HepG2 (cell line): ENCODE measurements at places on chromosomes 4 and X. TPM values are rescaled to one million over a fixed set of nuclear protein-coding genes. Genes with fewer than 3 reads are reported as not detected.

DNA sequence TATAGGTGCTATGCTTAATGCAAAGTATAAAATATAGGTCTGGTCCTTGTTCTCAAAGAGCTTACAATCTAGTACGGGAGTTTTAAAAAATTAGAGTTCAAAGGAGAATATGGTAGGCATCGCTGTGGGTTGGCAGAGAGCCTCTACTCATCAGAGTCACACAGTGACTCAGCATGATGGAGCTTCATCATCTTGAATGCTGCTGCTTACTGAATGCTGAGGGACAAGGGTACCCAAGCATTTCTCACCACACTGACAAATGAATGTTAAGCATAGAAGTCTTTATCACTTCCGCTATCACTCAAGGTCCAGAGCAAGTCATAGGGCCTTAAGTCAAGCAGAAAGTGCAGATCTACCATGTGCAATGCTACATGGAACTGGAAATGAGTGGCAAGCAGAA, 268.6 kb upstream of the IGFBP7 start:
- no peaks in the 10 kb centered on the region for H3K36me3 ChIP-seq
- no peak overlapping the region for H3K27ac ChIP-seq
- H3K27me3 ChIP-seq = no peaks in the 10 kb centered on the region
- DNase-seq = no peak

DNA sequence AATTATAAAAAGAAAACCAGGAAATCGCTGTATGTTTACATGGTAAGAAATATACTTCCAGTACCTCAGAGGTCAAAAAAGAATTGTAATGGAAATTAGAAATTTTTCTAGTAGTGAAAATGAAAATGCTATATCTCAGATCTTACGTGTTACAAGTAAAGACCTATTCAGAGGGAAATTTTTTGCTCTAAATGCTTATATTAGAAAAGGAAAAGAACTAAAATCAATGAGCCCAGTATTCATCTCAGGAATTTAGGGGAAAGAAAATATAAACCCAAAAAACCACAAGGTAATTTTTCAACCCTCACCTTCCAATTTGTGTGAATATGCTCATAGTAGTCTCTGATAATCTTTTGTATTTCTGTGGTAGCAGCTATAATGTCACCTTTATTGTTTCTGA, 145.6 kb downstream of the RAP1GDS1 start:
- H3K4me1 ChIP-seq = no peaks in the 10 kb centered on the region
- H3K36me3 ChIP-seq = no peaks in the 10 kb centered on the region
- no peak for DNase-seq
- H3K4me3 ChIP-seq = no peak overlapping the region
- no peak overlapping the region for H3K27ac ChIP-seq

DNA sequence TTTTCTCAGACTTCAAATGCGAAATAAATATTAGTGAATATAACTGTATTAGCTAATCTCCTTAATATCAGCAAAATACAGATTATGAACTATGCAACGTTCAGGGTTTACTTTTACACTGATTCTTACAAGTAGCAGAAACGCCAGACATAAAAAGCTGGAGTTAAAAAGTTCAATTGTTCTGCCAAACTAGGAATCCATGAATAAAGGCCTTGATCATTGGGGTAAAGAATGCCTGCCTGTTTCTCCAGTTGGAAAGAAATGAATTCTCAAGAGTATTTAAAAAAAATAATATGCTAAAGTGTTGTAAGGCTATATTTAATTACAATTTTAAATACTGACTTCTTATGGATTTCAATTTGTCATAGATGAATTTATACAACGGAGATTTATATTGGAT, 612.2 kb downstream of the DMD start:
- no peaks in the 10 kb centered on the region for H3K36me3 ChIP-seq
- H3K4me3 ChIP-seq = no peak overlapping the region
- DNase-seq = no peak
- no peaks in the 10 kb centered on the region for H3K27me3 ChIP-seq
- H3K27ac ChIP-seq = no peak overlapping the region
- no peaks in the 10 kb centered on the region for H3K4me1 ChIP-seq

DNA sequence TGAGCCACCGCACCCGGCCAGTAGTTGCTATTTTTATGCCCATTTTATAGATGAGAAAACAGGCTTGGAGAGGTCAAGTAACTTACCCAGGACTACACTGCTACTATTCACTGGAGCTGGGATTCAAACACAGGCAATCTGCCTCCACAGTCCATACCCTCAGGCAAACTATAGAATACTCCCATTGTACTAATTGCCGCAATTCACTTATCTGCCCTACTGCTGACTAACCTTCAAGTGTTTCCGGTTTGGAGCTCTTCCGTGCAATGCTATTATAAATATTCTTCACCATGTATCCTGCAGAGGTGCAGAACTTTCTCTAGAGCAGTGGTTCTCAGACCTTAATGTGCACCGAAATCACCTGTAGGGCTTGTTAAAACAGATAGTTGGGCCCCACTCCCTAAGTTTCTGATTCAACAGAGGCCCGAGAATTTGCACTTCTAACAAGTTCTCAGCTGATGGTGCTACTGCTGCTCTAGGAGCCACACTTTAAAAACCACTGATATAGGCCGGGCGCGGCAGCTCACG, 1.9 kb upstream of the G3BP2 start:
- no peaks in the 10 kb centered on the region for H3K36me3 ChIP-seq
- H3K4me3 ChIP-seq = no peak overlapping the region
- H3K4me1 ChIP-seq = peaks cover 23% of the 10 kb centered on the region
- H3K27me3 ChIP-seq = no peaks in the 10 kb centered on the region
- no peak overlapping the region for H3K27ac ChIP-seq

DNA sequence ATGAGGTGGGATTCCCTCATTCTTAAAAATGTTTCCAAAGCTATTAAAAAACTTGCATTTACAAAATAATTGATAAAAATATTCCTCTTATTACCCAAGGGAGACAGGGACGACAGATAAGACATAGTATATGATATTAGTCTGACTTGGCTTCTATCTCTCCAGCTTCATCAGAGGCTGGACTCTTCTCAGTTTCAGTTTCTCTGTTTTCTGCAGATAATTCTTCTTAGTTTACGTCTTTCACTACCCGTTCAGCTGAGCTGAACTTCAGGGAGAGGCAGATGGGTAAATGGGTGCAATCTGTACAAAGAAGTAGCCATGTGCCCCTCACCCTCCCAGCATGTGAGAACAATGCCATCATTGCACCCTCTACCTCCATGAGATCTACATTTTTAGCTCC, 214.0 kb upstream of the SLIT2 start:
- DNase-seq = no peak
- no peaks in the 10 kb centered on the region for H3K27me3 ChIP-seq
- H3K4me1 ChIP-seq = no peaks in the 10 kb centered on the region
- no peak overlapping the region for H3K27ac ChIP-seq
- H3K36me3 ChIP-seq = no peaks in the 10 kb centered on the region

GRCh38 chr4:98778206-98778605, 119.8 kb upstream of the TSPAN5 start:
- peak; percentile 87 for DNase-seq
- H3K4me3 ChIP-seq = no peak overlapping the region
- peaks cover 28% of the 10 kb centered on the region for H3K4me1 ChIP-seq
- no peaks in the 10 kb centered on the region for H3K36me3 ChIP-seq
- H3K27me3 ChIP-seq = no peaks in the 10 kb centered on the region
- no peak overlapping the region for H3K27ac ChIP-seq

DNA sequence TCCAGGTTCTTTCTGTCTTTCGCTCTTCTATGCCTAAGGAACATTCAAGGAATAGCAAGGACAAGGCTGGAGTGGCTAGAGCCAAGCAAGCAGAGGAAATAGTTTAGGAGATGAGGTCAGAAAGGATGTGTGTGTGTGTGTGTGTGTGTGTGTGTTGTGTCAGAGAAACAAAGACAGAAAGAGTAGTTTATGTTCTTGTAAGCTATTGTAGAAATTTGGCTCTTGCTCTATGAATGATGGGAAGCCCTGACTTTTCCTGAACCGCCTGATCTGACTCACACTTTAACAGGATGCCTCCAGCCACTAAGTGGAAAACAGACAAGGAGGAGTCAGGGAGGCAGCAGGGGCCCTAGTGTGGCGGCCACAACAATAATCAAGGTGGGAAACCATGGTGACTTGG, 39.7 kb downstream of the LGI2 start:
- DNase-seq = no peak
- no peak overlapping the region for H3K4me3 ChIP-seq
- H3K27ac ChIP-seq = no peak overlapping the region
- no peaks in the 10 kb centered on the region for H3K4me1 ChIP-seq

- no peaks in the 10 kb centered on the region; the same call in 1 of the 2 replicates for H3K27me3 ChIP-seq
- no peaks in the 10 kb centered on the region for H3K36me3 ChIP-seq
Measured at GRCh38 chr4:171846232-171846631, 33.0 kb downstream of the GALNTL6 start.

- H3K27me3 ChIP-seq = 0 out of 3 replicates have a peak, but pooled peaks cover 5% of the 10 kb centered on the region
- H3K36me3 ChIP-seq = no peaks in the 10 kb centered on the region
- no peak overlapping the region for H3K4me3 ChIP-seq
- H3K4me1 ChIP-seq = no peaks in the 10 kb centered on the region
- H3K27ac ChIP-seq = no peak overlapping the region
Measured at GRCh38 chr4:139904406-139904805, 238.8 kb downstream of the MGST2 start.

GRCh38 chrX:105266456-105266855, 46.0 kb upstream of the TEX13A start:
- no peaks in the 10 kb centered on the region for H3K27me3 ChIP-seq
- H3K4me3 ChIP-seq = no peak overlapping the region
- no peak overlapping the region for H3K27ac ChIP-seq
- no peaks in the 10 kb centered on the region for H3K36me3 ChIP-seq

DNA sequence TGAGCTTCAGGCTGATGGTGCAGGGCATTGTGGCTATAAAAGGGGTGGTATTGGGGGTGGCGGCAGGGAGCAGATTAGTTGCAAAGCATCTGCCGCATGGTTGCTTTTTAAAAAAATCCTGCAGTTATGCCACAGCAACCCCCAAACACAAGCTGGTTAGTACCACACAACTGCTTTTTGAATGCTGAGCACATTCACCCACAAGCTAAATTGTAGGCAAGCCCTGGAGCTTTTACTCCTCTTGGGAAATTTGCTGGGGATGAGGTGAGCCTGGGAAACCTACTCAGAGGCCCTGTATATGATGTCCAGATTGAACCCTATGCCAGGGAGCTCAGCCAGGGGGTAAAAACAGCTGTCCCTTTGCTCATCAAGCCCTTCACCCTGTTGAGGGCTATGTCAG, 33.8 kb upstream of the TRIM2 start:
- H3K27me3 ChIP-seq = no peaks in the 10 kb centered on the region
- no peak overlapping the region for H3K27ac ChIP-seq
- H3K4me3 ChIP-seq = no peak overlapping the region
- DNase-seq = no peak

GRCh38 chr4:110854021-110854678, 231.3 kb upstream of the PITX2 start:
- no peak for DNase-seq
- no peak overlapping the region for H3K4me3 ChIP-seq
- H3K36me3 ChIP-seq = no peaks in the 10 kb centered on the region
- no peak overlapping the region for H3K27ac ChIP-seq
- H3K27me3 ChIP-seq = no peaks in the 10 kb centered on the region
- H3K4me1 ChIP-seq = no peaks in the 10 kb centered on the region

DNA sequence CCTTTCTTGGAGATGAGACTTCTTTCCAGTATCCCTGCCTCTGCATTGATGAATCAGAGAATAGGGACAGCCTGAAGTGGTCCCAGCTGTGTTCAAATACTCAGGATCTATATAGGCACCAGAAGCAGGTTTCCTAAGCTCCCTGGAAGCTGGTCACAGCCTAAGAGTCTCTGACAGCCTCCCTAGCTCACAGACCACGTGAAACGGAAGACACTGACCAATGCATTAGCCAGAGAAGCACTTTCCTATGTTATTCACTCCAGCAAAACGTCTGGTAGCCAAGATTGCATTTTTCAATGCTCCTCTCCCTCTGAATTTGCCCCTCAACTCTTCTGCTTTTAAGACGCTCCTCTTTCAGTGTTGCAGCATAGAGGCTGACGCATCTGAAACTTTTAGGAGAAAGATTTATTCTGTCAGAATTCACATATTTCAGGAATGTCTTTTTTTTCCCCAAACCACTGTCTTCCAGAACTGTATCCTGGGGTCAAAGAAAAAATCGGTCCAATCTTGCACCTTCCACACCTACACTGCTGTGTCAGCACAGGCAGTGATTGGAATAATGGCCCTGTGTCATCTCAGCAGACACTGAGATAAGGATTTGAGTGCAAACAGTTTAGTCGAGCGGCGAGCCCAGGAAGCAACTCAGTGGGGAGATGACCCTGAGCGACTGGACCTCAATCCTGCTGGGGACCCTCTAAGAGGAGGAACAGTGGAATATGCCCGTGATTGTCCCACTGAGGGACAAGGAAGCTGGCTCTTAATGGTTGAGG, 109.4 kb downstream of the SMIM20 start:
- no peak overlapping the region for H3K4me3 ChIP-seq
- no peaks in the 10 kb centered on the region for H3K36me3 ChIP-seq
- peaks cover 43% of the 10 kb centered on the region for H3K4me1 ChIP-seq
- peak; percentile 13 for DNase-seq
- no peak overlapping the region for H3K27ac ChIP-seq
- H3K27me3 ChIP-seq = peaks cover 39% of the 10 kb centered on the region

DNA sequence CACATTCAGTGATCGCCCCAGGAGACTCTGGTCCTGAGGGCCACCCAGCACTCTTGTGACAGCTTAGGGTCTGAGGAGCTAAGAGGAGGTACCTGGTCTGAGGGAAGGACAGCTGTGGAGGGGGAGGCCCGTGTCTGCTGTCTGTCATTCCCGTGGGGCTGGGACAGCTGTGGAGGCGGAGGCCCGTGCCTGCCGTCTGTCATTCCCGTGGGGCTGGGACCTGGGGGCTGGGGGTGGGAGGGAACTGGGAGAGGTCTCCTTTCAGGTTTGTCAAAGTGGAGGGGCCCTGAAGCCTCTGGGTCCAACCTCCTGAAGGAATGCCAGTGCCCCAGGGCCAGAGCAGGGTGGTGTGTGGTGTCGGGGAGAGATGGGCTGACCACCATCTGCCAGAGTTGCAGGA, 45.0 kb upstream of the ADRA2C start:
- no peak for DNase-seq
- H3K27ac ChIP-seq = no peak overlapping the region
- H3K27me3 ChIP-seq = peaks cover 73% of the 10 kb centered on the region; the same call in 2 of the 3 replicates
- H3K4me1 ChIP-seq = no peaks in the 10 kb centered on the region
- no peaks in the 10 kb centered on the region for H3K36me3 ChIP-seq
- H3K4me3 ChIP-seq = no peak overlapping the region

TEX13C gene
- not detected in 2 replicates for total RNA-seq

IDS gene
- 2.2 and 3.4 TPM in 2 replicates for total RNA-seq

BEND2 gene
- total RNA-seq = not detected in 2 replicates

TLR10 gene
- total RNA-seq = not detected in 2 replicates

DHX15 gene
- total RNA-seq = 165 and 198 TPM in 2 replicates

PCYT1B gene
- 9.2 and 15.9 TPM in 2 replicates for total RNA-seq

OTOP1 gene
- total RNA-seq = not detected in 2 replicates

DDX53 gene
- not detected in 2 replicates for total RNA-seq
